ENCODE measurements at places on chromosomes 4 and X. TPM values are rescaled to one million over a fixed set of nuclear protein-coding genes. Genes with fewer than 3 reads are reported as not detected.

TREX2 gene
- 2.2 TPM for total RNA-seq

GATA1 gene
- total RNA-seq = 0.41 TPM

GPC3 gene
- total RNA-seq = 220 TPM

FAM47E gene
- 3.0 TPM for total RNA-seq

PLAC8 gene
- 2.4 TPM for total RNA-seq

BCORL1 gene
- total RNA-seq = 6.6 TPM
